ENCODE measurements at places on chromosomes 1 and 21. TPM values are rescaled to one million over a fixed set of nuclear protein-coding genes. Genes with fewer than 3 reads are reported as not detected.

DNA sequence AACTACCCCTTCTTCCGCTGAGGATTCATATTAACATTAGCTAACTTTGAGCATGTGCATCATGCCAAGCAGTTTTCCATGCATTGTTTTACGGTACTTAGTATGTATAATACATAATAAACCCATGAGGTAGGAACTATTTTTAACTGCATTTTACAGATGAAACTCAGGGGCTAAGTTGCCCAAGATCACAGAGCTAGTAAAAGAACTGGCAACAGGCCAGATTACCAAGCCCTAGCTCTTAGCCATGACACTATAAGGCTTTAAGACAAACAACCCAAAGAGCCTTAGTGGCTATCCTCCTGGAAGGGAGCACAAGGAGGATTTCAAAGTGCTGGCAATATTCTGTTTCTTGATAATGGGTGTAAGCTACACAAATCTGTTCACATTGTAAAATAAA lies 6.1 kb downstream of the AK2 start:
- DNase-seq, result no peak

The LCE3B gene
- total RNA-seq, result not detected

GRCh38 chr1:59422921-59423575 lies 126.2 kb downstream of the FGGY start:
- peak; percentile 94 for DNase-seq

The OR2L2 gene
- not detected for total RNA-seq

DNA sequence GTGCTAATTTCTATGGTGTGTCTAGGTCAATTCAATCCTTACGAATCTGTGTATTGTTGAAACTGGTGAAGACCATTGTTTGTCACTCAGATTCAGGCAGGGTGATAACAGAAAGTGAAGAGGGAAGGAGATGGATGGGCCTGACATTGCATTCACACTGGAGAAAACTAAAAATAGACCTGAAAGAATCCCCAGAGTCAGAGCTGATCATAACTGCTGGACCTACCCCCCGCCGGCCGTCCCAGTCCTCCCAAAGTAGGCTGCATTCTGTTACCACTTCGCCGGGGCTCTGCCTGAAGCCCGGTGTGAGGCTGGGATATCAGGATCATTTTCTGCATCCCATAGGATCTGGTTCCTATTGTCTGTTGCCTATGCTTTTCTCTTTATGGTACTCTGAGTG lies 121.1 kb downstream of the NUF2 start:
- no peak for DNase-seq

The CFAP74 gene
- not detected for total RNA-seq

The GLIS1 gene
- total RNA-seq, result 1.5 TPM

GRCh38 chr1:198167436-198167934 lies 10.7 kb downstream of the NEK7 start:
- no peak for DNase-seq

- DNase-seq, result no peak
These were observed 201.0 kb downstream of the HS2ST1 start for GRCh38 chr1:87115317-87115890.

The HCRTR1 gene
- total RNA-seq, result not detected

The LRRC7 gene
- 0.57 TPM for total RNA-seq

DNA sequence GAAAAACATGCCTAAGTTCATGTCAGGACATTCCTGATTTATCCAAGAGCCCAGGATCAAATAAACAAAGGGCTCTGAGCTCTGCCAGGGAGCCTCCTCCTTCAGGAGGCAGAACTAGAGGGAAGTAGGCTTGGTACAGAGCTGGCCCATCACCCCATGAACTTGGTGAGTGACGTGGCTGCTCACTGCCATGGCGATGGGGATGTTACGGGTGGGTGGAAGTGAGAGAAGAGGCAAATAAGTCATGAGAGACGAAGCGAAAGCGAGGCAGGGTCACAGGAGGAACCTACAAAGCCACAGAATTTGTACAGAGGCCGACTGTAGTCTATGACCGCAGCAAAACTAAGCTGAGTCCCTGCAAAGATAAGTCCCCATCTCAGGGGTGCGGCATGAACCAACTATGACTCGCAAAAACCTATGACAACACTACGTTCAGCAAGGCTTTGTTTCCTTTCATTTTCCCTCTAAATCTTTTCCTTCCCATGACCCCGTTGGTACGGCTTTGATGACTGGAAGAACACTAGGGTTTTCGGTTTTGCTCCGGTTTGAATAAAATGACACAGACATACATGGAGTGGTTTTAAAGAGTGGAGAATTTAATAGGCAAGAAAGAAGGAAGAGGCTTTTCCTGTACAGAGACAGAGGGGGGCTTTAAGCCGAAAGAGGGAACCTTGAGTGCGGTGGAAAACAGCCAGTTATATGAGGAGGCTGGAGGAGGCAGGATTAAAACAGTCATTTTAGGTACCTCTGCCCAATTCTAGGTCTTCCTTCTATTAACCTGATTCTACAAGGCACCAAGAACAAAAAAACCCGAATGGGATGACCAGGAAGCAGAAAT lies 74.1 kb downstream of the CD46 start:
- peak; percentile 88 for DNase-seq

DNA sequence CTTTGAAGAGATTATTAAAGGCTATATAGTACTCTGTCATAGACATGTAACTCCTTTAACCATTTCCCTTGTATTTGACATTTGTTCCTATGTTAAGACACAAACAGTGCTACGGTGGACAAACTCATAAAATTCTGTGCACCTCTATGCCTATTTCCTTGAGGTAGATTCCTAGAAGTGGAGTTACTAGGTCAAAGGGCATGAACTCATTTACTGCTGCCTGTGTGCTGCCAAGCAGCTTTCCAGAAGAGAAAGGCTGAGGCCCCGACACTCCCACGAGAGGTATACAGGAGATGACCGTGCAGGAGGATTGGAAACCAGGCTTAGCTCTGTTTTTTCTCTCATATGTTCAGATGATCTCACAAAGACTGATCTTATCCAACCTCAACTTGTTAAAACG lies 34.4 kb upstream of the TENT5C start:
- DNase-seq, result no peak

The ICOSLG gene
- 13.5 TPM for total RNA-seq

DNA sequence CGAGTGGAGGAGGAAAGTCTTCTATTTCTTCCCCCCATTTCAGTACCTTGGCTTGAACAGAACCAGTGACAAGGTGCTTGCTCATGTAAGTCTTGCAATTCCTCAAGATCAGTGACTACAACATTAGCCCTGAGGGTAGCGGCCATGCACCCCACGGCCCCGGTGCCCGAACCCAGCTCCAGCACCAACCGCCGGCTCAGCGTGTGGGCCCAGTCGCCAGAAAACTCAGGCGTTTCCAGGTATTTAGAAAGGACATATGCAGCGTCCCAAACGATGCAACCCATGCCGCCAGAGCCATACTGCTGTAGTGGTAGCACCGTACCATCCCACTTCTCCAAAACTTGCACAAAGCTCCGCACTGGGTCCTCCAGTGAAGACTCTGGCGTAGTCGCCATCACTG lies 11.2 kb upstream of the MANEAL start:
- no peak for DNase-seq

GRCh38 chr1:98398649-98399048 lies 262.9 kb upstream of the SNX7 start:
- no peak for DNase-seq

The GBP6 gene
- total RNA-seq, result 0.55 TPM

GRCh38 chr1:7262611-7263010 lies 477.4 kb downstream of the CAMTA1 start:
- no peak for DNase-seq

DNA sequence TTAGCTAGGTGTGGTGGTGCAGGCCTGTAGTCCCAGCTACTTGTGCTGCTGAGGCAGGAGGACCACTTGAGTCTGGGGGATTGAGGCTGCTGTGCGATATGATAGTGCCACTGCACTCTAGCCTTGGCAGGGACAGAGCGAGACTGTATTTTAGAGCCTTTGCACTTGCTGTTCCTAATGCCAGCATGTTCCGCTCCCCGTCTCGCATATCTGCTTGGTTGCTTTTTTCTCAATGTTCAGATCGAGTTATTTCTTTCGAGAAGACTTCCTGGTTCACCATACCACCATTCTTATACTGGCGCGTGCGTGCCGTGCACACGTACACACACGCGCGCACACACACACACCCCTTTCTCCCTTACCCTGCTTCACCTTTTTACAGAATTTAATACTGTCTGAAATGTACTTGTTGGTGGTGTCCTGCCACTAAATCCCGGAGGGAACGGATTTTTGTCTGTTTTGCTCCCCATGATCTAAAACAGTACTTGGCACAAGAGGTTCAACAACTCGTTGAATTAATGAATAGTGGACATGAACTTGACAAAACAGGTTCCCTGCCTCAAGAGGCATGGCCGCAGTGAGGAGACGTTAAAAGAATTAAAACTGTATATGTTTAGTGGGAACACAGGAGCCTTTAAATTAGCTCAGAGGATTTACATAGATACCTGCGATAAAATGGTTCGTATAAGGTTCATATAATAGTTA lies 1.1 kb upstream of the RPRD2 start:
- DNase-seq, result no peak

- no peak for DNase-seq
These were observed 63.0 kb downstream of the KCNT2 start for GRCh38 chr1:196545222-196545621.

DNA sequence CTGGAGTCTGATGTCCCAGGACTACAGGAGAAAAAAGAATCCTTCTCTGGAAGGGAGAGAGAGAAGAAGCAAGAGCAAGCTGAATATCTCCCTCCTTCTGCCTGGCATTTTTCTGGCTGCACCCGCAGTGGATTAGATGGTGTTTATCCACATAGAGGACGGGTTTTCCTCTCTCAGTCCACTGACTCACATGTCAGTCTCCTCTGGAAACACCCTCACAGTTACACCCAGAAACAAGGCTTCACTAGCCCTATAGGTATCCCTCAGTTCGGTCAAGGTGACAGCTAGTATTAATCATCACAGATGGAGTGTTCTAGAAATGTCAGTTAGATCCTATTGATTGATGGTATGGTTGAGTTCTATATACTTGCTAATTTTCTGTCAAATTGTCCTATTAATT lies 87.9 kb downstream of the RHOU start:
- DNase-seq, result no peak

DNA sequence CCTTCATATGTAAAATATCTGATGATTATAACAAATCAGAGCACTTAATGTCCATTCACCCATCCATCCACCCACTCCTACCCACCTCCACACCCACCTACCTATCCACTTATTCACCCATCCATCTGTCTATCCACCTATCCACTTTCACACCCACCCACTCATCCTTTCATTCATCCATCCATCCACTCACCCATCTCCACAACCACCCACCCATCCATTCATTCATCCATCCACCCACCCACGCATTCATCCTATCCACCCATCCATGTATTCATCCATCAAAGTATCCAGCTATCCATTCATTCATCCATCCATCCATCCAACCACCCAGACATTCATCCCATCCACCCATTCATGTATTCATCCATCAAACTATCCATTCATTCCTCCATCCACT lies 466.1 kb downstream of the AJAP1 start:
- DNase-seq, result no peak

DNA sequence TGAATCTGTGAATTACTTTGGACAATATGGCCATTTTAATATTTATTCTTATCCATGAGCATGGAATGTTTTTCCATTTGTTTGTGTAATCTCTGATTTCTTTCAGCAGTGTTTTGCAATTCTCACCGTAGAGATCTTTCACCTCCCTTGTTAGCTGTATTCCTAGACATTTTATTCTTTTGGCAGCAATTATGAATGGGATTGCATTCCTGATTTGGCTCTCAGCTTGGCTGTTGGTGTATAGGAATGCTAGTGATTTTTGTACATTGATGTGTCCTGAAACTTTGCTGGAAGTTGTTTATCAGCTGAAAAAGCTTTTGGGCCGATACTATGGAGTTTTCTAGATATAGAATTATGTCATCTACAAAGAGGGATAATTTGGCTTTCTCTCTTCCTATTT lies 44.2 kb upstream of the NEGR1 start:
- no peak for DNase-seq

DNA sequence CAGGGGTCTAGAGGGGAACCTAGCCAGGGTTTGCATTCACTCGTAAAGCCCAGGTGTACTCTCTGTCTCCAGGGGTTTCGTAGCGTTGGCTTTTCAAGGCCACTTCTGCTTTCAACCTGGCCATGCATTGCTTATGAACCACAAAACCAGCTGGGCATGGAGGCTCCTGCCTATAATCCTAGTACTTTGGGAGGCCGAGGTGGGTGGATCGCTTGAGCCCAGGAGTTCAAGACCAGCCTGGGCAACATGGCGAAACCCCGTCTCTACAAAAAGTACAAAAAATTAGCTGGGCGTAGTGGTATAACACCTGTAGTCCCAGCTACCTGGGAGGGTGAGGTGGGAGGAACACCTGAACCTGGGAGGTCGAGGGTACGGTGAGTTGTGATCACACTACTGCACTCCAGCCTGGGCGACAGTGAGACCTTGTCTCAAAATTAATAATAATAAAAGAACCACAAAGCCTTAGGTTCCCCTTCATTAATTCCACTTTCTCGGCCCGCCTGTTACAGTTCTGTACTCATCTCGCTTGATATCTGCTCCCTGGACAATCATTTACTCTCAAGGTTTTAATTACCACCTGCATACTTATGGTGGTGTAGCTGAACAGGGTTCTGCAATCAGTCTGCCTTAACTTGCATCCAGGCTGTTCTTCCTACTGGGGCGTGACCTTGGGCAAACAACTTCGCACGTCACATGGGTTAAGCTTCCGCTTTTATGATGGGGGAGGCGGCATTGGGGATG lies 6.1 kb downstream of the SLC16A4 start:
- no peak for DNase-seq

The TNFRSF18 gene
- total RNA-seq, result 37.8 TPM

DNA sequence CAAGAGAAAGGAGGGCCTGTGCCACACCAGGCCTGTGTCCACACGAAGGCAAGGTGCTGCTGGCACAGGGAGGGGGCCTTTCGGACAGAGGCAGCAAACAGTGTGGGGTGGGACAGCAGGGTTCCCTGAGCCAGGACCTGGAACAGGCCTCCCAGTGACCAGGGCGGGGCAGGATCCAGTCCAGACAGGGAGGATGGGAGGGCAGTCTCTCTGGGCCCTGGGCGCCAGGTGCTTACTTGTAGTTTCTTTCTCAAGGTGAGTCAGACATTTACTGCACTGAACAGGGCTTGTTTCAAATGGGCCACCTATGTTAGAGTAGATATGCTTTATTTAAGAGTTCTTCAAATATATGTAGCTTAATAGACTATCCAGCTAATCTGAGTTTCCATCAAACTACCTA lies 52.8 kb upstream of the STUM start:
- no peak for DNase-seq

- DNase-seq, result no peak
These were observed 20.7 kb upstream of the KIF1B start for GRCh38 chr1:10189659-10190058.
